NCI-H460 (cell line): ENCODE measurements at places on chromosomes 11 and 22.
A peak's percentile ranks its signal among the peaks of the same experiment; 100 is the strongest.

GRCh38 chr11:44305470-44306051 is 4.4 kb downstream of the ALX4 start:
- no peak for DNase-seq

DNA sequence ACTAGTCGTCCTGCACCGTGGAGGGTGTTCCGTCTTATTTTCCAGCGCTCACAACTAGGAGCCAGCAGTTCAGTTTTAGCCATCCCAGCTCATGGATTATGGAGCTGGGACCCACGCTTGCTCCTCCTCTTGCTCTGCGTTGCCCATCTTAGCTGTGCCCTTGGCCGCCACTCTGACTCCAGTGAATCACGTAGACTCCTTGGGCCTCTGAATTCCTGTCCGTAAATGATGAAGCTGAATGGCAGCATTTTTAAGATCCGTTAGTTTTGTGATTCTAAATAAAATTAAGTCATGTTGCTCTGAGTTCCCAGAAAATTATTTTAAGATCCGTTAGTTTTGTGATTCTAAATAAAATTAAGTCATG is 23.8 kb downstream of the BCR start:
- no peak for DNase-seq

GRCh38 chr11:67611165-67611564 is 4.4 kb downstream of the NDUFV1 start:
- DNase-seq = no peak

DNA sequence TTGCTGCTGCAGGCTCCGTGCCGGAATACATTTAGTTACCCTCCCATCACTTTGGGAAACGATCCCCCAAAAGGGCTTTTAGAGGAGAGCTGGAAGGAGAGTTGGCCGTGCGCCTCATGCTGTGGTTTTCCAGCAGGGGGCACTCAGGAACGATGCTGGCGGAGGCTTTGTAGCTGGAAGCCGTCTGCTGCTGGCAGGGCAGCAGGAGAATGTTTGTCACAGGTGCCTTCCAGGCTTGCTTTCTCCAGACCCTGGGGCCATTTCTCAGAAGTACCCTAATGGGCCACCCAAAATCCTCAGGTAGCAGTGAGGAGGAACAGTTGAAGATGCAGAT is 30.0 kb upstream of the CABP7 start:
- DNase-seq = peak; percentile 13

DNA sequence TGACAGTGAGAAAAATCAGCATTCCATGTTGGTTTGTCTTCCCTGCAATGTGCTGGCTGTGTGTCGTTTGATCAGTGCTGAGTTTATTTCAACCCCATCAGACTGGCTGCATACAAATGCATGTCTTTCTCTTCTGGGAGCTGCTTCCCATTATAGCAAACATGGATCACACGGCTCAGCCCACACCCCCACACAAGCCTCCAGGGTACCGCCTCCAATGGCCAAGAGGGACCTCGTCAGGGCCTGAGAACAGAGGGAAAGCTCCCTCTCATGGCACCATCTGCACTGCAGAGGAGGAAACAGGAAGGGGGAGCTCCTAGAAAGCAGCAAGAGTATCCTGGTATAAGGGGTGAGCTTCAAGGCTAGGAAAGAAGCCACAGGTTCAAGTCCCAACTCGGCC is 214.2 kb downstream of the LARGE1 start:
- DNase-seq = no peak

DNA sequence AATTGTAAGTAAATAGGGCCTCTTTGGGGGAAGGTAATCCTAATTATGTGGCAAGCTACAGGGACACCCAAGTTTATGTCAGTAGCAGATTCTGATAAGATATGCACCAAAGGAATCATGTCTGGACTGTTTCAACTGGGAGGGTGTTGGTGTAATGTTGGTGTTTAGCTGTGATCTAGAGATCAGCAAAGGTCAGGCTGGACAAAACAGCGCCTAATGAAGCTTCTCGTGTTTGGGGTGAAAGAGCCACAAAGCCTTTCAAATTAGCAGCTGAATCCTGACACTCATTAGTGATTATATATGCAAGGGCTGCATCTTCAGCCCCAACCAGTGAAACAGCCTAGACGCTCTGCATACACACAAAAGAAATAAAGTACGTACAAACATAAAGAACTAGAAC is 106.3 kb downstream of the MPPED2 start:
- DNase-seq = no peak

DNA sequence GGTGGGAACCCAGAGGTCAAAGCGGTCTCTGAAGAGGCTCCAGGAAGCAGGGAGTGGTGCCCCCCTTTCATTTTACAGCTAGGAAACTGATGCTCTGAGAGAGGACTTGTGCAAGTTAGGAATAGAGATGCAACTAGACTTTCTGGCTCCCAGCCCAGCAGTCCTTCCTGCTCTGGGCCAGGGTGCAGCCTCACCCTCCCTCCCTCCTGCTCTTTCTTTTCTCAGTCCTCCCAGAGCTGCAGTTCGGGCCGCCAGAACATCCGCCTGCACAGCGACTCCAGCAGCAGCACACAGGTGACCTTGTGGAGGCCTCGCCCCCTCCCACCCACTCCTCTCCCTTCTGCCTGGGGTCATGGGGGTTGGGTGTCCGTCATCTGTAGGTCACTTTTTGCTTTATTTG is 51.5 kb downstream of the LHFPL7 start:
- peak; percentile 69 for DNase-seq

- no peak for DNase-seq
Measured at GRCh38 chr22:43476751-43477725, 65.2 kb downstream of the MPPED1 start.

GRCh38 chr11:123351375-123351774 is 78.7 kb upstream of the GRAMD1B start:
- no peak for DNase-seq

DNA sequence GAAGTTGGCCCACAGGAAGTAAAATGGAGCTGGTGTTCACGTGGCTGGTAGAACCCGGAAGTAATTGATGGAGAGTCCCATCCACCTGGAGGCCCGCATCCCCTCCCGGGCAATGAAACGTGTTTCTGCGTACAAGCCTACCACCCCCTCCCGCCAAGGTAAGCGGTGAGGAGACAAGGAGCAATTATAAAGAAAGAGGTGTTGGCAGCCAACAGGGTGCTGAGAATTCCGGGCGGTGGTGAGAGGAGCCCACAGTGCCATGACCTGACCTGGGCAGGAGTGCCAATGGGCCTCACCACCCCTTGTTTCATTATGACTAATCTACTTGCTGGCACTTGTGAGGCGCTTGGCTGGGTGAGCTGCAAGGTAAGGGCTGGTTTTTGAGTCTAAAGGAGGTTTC is 83.8 kb upstream of the BID start:
- no peak for DNase-seq

- DNase-seq = no peak
Measured at GRCh38 chr11:71443736-71444445, 4.3 kb downstream of the DHCR7 start.

DNA sequence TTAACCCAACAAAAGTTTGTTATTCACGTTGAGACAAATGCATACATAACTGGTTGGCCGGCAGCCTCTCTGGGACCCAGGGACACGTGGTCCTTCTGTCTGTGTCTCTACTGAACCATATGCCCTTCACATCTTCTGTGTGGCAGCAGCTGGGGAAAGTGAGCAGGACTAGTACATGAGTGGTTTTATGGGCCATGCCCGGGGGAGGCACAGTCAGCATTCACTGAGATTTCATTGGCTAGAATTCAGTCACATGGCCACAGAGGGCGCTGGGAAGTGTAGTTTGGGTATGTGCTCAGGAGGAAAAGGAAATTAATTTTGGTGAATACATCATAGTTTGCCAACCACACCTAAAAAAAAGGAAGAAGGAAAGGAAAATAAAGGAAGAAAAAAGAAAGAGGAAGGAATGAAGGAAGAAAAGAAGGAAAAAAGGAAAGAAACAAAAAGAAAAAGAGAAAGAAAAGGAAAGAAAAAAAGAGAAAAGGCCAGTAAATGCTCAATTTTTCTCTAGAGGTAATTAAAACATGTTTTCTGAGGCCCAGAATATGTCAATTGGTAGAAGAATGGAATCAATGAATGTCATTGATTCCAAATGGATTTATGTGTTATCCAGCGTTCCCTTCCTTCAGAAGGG is 55.9 kb upstream of the KIRREL3 start:
- no peak for DNase-seq

DNA sequence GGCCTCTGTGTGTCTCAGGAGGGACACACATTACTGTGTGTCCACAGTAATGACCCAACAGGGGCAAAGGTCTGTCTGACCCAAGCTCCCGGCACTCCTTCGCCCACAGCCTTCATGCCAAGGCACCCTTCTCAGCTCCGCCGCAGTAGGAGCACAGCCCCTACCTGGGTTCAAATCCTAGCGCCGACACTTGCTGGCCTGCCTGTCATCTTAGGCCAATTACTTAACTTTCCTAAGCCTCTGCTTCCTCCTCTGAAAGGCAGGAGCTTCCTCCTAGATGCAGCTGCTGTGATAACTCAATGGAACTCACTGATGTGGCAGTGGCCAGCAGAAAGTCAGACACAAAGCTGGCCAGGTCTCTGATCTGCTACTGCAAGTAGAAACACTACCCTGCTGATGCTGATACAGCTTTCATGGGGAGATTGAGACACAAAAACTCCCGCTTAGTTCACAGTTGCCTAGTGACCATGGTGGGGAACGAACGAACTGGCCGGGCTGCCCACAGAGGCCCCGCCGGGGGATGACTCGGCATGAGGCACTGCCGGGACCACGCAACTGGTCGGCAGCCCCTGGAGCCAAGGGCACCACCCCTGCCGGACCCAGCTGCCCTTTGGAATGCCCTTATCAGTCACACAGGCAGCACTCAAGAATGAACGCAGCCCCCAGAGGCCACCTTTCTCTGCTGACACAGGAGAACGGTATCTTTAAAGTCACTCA is 8.1 kb downstream of the EHD1 start:
- DNase-seq = no peak

GRCh38 chr11:19059833-19060232 is 684 bp downstream of the MRGPRX2 start:
- no peak for DNase-seq

GRCh38 chr11:120971825-120972224 is 52.1 kb upstream of the TBCEL start:
- no peak for DNase-seq

DNA sequence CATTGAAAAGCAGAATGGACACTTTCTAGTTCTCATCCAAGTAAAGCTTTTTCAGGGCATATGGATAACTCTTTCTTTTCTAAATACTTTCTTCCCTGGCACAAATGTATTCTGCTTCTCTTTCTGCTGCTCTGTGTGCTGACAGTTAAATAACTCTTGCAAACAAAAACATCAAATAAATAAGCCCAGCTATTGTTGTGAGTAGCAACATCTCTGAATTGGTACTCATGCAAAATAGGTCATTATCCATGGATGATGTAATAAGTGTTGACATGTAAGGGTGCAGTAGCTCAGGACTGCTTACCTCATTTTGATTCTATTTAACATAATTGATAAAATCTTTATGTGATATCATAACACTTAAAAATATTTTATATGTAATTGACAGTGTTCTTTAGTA is 164.3 kb downstream of the MSANTD4 start:
- no peak for DNase-seq

DNA sequence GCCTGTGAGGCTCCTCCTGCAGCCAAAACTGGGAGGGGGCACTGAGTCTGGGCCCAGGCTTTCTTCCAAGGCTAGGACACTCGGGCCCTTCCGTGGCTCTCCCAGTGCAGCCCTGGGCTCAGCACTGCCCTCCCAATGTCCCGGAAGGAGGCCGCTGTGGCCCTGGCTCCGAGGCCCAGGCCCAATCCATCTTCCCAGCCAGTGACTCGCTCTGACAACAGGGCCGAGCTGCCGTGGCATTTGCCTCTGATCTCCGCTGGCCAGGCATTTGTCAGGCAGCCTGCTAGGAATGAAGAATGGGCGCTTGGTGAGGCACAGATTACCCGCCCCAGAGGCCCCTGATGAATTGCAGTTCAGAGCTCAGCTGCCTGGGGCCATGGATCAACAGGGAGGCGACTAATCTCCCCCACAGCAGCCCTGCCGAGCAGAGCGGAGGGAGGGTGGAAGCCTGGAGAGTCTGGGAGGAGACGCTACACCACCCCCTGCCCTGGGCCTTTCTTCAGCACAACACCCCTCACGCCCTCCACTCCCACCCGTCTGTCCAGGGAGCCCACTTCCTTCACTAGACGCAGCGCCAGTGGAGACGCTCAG is 8.3 kb downstream of the FXYD2 start:
- DNase-seq = no peak

- DNase-seq = no peak
Measured at GRCh38 chr11:79439886-79440570, 802 bp downstream of the TENM4 start.

DNA sequence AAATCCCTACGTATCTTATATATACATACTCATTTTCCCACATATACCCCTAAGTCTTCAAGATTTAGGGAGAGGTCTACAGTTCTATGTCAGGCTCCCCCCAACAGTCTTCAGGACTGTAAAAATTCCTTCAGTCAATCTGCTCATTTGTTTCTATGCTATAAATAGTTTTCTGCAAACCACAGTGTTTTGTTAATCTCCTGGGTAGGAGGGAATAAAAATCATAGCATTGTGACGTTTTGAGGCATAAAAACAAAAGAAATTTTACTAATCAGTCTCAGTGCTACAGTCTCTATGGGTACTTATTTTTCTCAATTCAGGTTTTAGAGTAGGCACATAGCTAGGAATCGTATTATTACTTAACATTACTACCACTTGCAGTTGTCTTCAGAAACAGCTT is 552.8 kb upstream of the LRRC4C start:
- DNase-seq = no peak

- no peak for DNase-seq
Measured at GRCh38 chr22:32839831-32840584, 38.5 kb downstream of the TIMP3 start.

GRCh38 chr22:47275605-47276449 is 513.4 kb downstream of the TBC1D22A start:
- DNase-seq = no peak

DNA sequence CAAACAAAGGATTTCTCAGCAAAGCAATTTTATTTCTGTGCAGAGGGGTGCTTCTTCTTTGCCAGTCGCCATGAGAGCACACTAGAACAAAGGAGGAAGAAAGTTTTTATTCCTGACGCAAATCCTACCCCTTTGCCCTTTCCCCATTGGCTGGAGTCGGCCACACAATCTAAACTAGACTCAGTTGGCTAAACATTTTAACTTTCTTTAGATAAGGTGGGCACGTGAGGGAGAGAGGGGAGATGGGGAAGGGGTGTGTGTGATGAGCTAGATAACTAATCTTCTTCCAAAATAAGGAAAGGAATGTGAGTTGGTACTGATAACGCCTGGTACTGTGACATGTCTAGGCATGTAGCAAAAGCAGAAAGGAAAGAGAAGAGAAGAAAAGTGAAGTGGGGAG is 626 bp downstream of the TRIM22 start:
- DNase-seq = no peak

DNA sequence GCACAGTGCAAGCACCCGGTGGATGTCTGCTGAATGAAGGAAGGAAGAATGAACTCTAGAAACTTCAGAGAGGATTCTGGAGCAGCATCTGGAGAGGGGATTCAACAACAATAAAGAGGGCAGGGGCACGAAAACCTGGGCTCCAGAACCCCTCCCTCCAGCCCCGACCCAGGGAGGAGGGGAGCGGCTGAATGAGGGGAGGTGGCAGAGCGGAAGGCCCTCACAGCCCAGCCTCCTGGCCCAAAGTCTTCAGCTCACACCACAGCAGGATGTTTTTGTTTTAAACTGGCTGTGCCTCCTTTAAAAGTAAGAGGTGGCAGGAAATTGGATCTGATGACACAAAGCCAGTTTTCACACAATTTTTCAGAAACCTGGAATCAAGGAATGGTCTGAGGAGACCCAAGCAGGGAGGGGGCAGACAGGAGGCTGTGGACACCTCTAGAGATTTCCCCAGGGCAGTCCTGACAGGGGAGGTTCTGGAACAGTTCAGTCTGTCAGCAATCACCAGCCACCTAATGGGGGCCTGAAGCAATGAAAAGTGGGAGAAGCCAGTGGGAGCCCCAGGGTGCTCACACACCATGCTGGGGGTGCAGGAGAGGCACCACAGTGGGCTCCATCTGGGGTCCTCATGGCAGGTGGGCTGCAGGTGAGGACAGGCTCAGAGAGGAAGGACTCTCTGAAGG is 44.4 kb upstream of the TCF20 start:
- DNase-seq = no peak
